Foreskin fibroblast (primary cell): ENCODE measurements at places on chromosomes 4 and X.

DNA sequence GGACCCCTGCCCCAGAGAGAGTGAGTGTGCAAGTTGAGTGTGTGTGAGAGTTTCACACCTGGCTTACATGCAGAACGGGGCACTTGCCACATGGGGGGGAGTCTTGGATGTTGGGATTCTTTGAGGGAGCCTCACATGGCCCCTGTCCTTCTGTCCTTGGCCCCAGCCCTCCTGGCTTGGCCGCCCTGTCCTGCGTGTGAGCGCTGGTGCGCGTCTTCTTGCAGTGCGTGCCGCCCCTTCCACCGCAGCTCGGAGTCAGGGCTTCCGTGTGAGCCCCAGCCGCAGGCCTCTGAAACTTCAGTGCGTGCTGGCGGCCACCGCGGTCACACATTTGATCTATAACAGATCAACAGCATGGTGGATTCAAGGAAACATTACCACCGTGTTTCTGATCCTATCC lies 30.1 kb upstream of the HGFAC start:
- DNase-seq = no peak

- DNase-seq = no peak
Measured at GRCh38 chr4:99927566-99927965, 18.9 kb downstream of the DNAJB14 start.

DNA sequence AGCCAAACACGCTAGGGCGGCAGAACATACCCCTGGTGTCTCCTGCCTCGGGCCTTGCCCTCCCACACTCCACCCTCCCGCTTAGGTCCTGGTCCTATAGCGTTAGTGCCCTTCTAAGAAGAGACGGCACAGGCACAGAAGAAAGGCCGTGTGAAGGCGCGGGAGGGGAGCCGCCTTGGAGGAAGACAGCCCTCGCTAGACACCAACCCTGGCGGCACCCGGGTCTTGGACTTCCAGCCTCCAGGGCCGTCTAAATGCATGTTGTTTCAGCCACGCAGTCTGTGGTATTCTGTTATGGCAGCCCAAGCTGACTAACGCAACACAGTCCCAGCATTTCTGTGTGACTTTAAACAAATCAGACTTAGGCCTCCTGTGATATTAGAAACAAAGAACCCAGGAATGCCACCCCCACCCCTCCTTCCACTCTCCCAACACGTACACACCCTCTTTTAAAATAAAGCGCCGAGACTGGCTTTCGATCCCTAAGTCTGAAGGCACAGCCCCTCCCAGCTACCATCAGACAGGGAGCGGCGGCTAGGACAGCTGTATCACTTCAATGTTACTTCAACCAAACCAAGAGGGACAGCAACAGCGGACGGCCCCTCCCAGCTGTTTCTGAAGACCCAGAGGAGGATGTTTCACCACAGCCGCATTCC lies 128.0 kb downstream of the AFAP1 start:
- DNase-seq = no peak

DNA sequence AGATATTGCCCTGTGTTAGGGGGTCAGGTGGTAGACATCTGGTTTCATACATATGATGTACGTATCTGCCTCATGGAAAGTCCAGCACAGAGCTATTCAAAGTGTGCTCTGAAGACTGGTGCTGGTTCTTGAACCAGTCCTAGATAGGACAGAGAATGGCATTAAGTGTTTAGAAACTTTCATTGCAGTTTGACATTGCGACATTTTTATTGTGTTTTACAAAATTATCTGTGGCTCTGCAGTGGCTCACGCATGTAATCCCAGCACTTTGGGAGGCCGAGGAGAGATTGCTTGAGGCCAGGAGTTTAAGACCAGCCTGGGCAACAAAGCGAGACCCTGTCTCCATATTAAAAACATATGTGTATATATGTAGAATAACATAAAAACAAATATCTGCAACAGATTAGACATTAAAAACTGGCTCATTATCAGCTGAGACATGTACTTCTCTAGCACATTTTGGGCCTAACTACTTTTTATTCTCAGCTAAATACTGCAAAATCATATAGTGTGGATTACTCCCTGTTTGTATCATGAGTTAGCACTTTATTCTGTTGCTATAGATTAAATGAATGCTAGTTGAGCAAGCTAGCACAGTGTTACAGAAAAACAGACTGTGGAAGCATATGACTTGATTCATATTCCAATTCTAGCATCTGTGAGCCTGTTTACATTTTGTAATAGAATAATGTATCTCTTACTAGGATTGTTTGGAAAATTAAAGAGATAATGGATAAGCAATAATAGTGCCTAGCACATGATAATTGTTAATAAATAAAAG lies 57.1 kb downstream of the USP9X start:
- no peak for DNase-seq

DNA sequence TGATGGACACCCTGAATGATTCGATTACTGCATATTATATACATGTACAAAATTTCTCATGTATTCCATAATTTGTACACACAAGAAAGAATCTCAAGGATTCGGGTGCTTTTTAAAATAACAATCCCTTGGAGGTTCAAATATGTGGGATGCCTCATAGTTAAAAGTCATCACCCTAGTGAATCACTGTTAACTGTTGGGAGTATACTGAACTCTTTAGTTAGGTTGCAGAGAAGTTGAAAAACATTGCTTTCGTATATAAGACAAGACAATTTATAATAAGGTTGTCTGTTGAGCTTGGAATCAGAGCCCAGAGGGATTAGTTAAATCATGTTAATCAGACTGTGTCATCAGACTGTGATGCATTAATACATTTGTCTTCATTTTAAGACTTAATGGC lies 15.6 kb downstream of the DCK start:
- DNase-seq = peak; percentile 47

- DNase-seq = no peak
Measured at GRCh38 chrX:10781847-10782530, 161.6 kb upstream of the MID1 start.

DNA sequence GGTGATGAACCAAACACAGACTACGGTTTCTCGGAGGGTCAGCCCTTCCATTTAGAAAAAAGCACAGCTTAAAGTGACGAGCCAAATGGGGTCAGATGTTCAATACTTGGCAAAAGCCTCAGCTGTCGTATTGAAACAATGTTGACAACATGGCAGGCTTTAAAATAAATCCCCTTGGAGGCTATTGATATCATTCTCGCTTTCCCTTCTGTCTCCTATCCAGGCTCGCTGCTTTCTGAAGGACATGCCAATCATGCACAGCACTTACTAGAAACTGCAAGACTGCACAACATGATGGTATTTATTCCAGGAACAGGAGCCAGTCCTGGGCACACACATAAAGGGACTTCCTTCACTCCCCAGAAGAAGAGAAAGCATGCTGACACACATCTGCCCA lies 137.9 kb downstream of the SLC7A11 start:
- no peak for DNase-seq

GRCh38 chrX:153556767-153557166 lies 39.3 kb downstream of the ATP2B3 start:
- DNase-seq = no peak

DNA sequence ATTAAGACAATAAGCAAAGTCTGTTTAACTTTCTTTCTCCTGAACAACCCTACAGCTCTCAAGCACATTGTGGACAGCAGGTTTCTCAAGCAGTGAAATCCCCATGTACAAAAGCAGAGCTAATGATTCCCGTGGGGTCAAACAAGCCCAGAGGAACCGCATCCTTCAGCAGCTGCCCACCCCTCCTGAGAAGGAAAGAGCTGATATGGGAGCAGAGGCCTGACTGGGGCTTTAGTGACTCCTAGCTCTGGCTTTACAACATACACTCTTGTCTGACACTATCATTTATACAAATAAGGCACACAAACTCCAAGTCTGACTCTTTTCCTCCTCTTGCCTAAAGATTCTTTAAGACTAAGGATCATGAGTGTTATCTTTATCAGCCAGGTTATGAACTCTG lies 32.8 kb downstream of the HDAC8 start:
- no peak for DNase-seq
